ENCODE measurements at places on chromosomes 16 and 17.

DNA sequence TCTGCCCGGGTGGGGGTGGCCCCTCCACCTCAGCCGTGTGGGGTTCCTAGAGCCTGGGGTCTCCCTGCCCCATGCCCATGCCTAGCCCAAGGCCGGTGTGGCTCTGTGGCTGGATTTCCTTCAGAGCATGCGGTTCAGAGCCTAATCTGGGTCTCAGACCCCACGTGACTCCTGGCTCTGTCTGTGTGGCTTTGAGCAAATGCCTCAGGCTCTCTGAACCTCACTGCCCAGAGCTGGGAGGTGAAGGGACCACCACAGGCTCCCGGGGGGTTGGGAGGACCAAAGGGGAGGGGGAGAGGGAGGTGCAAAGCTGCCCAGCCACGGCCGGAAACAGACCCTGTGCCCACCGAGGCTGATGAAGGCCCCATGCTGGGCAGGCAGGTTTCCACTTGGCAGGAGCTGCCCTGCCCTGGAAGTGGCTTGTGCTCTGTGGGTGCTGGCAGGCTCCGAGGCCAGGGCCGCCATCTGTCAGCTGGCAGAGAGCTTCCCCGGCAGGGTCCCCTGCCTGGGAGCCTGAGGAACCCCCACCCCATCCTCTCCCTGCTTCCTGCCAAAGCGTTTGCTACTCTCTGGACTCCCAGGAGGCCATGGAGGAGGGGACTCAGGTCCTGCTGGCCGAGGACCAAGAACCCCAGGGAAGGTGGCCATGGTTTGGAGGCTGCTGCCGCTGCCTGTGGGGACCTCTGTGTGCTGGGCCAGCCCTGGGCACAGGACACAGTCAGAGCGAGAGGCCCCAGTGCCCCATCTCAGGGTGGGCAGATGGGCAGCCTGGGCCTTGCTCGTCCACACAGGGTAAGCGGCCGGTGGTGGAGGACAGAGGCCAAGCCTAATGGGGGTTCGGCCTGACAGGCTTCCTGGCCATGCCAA, 4.0 kb downstream of the CDH15 start:
- no peak for DNase-seq

- no peak for DNase-seq
Observed at GRCh38 chr16:74611721-74612120, 4.8 kb upstream of the GLG1 start.

- DNase-seq, result peak; percentile 48
Observed at GRCh38 chr16:10579965-10580882, at the start of gene EMP2. EMP2 (minus strand) TSS chr16:10580598; CDS start chr16:10547617, 32,981 bp downstream.

- DNase-seq, result peak; percentile 87
Observed at GRCh38 chr17:82424001-82424862, 5.8 kb upstream of the OGFOD3 start.

- no peak for DNase-seq
Observed at GRCh38 chr17:45369421-45369820, 52.6 kb upstream of the MAP3K14 start.

GRCh38 chr16:66562986-66563385, 3.3 kb upstream of the CMTM1 start:
- peak; percentile 87 for DNase-seq
